ENCODE measurements at places on chromosomes 13 and 19.

- H3K4me3 ChIP-seq = no peak overlapping the region
- H3K4me1 ChIP-seq = peaks cover 52% of the 10 kb centered on the region
- H3K36me3 ChIP-seq = peaks cover 38% of the 10 kb centered on the region
- H3K27me3 ChIP-seq = peaks cover 10% of the 10 kb centered on the region
- H3K27ac ChIP-seq = no peak overlapping the region
- DNase-seq = no peak
Measured at GRCh38 chr19:43759515-43759914, 4.8 kb upstream of the SMG9 start.

GRCh38 chr13:25860862-25861261 lies 191.0 kb downstream of the SHISA2 start:
- no peak overlapping the region for H3K4me3 ChIP-seq
- no peaks in the 10 kb centered on the region for H3K4me1 ChIP-seq
- no peak overlapping the region for H3K27ac ChIP-seq
- no peaks in the 10 kb centered on the region for H3K36me3 ChIP-seq

DNA sequence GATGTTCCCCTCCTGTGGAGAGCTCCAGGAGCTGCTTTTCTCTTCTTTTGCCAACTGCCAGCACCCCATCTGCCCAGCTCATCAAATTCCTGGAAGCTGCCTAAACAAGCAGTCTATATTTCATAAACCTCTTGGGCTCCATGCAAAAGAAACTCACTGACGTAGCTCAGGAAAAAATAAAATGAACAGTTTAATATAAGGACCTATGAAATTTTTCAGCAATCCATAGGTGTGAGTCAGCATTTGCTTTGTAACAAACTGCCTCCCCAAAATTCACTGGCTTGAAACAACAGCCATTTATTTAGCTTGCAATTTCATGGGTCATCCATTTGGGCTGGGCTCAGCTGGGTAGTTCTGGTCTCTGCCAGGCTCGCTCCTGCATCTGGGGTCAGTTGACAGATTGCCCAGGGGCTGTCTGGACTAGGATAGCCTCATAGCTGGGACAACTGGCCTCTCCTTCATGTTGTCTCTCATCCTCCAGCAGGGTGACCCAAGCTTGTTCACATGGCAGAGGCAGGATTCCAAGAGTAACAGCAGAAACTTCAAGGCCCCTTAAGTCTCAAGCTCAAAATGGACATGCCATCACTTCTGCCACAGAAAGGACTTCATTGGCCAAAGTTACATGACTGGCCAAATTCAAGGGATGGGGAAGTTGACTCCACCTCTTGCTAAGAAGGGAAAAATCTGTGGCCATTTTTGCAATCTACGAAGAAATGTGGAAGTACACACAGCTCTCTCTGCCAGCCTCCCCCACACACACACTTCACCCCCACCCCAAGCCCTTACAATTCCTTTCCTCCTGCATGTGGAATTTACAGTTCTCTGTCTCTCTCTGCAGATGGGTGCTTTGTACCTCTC lies 7.9 kb upstream of the PVR start:
- no peak for DNase-seq
- no peaks in the 10 kb centered on the region for H3K27me3 ChIP-seq
- H3K27ac ChIP-seq = no peak overlapping the region
- no peaks in the 10 kb centered on the region for H3K36me3 ChIP-seq

DNA sequence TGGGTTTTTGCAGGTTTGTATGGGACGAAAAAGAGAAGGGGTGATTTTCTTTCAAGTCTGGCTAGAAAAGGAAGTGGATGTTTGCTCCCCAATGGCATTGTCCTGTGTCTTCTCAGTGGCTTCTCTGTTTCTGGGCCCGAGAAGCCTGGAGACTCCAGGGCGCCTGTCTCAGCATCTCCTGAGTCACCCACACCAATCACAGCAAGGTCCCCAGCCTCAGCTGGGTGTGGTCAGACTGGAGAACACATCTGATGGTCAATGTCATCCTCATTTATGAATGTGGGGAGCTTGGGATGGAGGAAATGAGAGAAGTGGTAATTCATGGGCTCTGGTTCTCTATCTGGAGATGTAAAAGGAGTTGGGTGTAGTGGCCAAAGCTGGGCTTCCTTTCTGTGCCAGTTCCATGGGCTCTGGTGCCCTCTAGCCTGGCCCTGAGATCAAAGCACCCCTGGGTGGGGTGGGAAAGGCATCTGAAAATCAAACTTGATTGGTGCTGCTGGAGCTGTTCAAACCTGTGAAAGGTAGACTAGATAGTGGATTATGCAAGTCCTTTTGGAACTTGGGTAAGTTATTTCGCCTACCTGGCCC lies 13.4 kb downstream of the RASL11A start:
- no peak for DNase-seq
- H3K36me3 ChIP-seq = no peaks in the 10 kb centered on the region
- no peak overlapping the region for H3K27ac ChIP-seq
- H3K4me3 ChIP-seq = no peak overlapping the region
- H3K4me1 ChIP-seq = no peaks in the 10 kb centered on the region
- peaks cover 3% of the 10 kb centered on the region for H3K27me3 ChIP-seq

DNA sequence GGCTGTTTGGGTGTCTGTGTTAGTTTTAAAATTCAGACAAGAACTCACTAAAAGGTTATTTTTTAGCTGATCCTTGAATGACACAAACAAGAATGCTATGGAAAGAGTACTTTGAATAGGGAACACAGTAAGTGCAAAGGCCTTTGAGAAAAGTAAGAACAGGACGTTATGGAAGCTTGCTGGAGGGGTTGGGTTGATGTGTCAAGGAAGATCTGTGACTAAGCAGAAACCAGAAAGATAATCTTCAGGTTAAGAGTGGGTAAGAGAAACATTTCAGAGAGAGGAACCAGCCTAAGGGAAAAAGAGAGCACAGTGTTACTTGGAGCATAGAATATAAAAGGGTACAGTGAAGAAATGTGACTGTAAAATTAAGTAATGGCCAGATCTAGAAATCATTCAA lies 41.2 kb upstream of the TRPC4 start:
- no peak overlapping the region for H3K27ac ChIP-seq
- DNase-seq = no peak
- H3K4me1 ChIP-seq = no peaks in the 10 kb centered on the region
- no peak overlapping the region for H3K4me3 ChIP-seq

- peaks cover 35% of the 10 kb centered on the region for H3K4me1 ChIP-seq
- no peak overlapping the region for H3K27ac ChIP-seq
- H3K4me3 ChIP-seq = no peak overlapping the region
- no peak for DNase-seq
- H3K27me3 ChIP-seq = no peaks in the 10 kb centered on the region
- peaks cover 26% of the 10 kb centered on the region for H3K36me3 ChIP-seq
Measured at GRCh38 chr13:45219938-45220375, 19.1 kb upstream of the KCTD4 start.

GRCh38 chr19:57665261-57665806 lies 3.4 kb upstream of the ZSCAN4 start:
- H3K4me3 ChIP-seq = peak overlapping the region; percentile 87
- peaks cover 2% of the 10 kb centered on the region for H3K36me3 ChIP-seq
- H3K4me1 ChIP-seq = peaks cover 3% of the 10 kb centered on the region
- no peak overlapping the region for H3K27ac ChIP-seq
- DNase-seq = no peak

DNA sequence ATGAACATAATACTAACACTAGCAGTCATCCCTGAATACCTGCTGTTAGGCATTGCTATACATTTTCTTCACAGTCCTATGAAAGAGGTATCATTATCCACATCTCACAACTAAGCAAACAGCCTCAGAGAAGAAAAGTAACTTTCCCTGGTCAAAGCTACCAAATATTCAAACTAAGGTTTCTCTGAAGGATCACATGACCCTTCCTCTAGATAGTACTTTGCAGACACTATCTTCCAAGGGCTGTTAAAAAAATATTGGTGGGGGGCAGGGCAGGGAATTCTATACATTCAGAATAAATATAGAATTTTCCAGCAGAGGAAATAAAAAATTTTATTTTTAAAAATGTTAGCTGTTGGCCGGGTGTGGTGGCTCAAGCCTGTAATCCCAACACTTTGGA lies 3.1 kb downstream of the SLC25A30 start:
- peaks cover 4% of the 10 kb centered on the region for H3K36me3 ChIP-seq
- H3K27me3 ChIP-seq = no peaks in the 10 kb centered on the region
- H3K4me1 ChIP-seq = peaks cover 25% of the 10 kb centered on the region
- DNase-seq = no peak
- no peak overlapping the region for H3K27ac ChIP-seq
- peak overlapping the region; percentile 22 for H3K4me3 ChIP-seq

- H3K36me3 ChIP-seq = no peaks in the 10 kb centered on the region
- H3K27me3 ChIP-seq = no peaks in the 10 kb centered on the region
- no peaks in the 10 kb centered on the region for H3K4me1 ChIP-seq
- H3K4me3 ChIP-seq = no peak overlapping the region
- no peak for DNase-seq
Measured at GRCh38 chr13:18964942-18965341, 216.7 kb downstream of the TUBA3C start.
